RWPE1 (cell line): ENCODE measurements at places on chromosomes 12 and 14.

- DNase-seq = no peak
These were observed 6.9 kb upstream of the ABHD12B start for GRCh38 chr14:50864946-50865345.

GRCh38 chr12:65449400-65449799, 170.9 kb downstream of the MSRB3 start:
- DNase-seq = peak; percentile 58

GRCh38 chr12:30587782-30588181, 107.9 kb downstream of the IPO8 start:
- DNase-seq = no peak

GRCh38 chr12:102379346-102380162, 100.8 kb downstream of the IGF1 start:
- no peak for DNase-seq
